ENCODE measurements at places on chromosomes 5 and 9.
A peak's percentile ranks its signal among the peaks of the same experiment; 100 is the strongest.

- DNase-seq, result no peak
These were observed 373.1 kb upstream of the WWC1 start for GRCh38 chr5:167918184-167918812.

GRCh38 chr9:100725371-100725770, 147.5 kb downstream of the CAVIN4 start:
- no peak for DNase-seq

DNA sequence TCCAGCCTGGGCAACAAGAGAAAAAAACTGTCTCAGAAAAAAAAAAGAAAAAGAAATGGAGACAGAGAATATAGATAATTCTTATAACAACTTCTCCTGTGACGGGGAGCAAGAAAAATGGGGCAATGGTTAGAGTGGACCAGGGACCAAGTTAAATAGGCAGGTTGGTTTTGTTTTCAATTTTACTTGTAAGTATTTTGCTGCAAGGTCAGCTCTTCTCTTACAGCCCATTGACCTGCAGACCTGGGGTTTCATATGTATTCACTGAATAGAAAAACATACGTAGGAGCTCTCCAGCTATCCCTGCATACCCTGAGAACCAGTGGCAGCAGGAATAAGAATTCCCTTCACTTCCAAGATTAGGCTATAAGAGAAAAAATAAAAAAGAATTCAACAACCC, 29.2 kb upstream of the IL13 start:
- no peak for DNase-seq

DNA sequence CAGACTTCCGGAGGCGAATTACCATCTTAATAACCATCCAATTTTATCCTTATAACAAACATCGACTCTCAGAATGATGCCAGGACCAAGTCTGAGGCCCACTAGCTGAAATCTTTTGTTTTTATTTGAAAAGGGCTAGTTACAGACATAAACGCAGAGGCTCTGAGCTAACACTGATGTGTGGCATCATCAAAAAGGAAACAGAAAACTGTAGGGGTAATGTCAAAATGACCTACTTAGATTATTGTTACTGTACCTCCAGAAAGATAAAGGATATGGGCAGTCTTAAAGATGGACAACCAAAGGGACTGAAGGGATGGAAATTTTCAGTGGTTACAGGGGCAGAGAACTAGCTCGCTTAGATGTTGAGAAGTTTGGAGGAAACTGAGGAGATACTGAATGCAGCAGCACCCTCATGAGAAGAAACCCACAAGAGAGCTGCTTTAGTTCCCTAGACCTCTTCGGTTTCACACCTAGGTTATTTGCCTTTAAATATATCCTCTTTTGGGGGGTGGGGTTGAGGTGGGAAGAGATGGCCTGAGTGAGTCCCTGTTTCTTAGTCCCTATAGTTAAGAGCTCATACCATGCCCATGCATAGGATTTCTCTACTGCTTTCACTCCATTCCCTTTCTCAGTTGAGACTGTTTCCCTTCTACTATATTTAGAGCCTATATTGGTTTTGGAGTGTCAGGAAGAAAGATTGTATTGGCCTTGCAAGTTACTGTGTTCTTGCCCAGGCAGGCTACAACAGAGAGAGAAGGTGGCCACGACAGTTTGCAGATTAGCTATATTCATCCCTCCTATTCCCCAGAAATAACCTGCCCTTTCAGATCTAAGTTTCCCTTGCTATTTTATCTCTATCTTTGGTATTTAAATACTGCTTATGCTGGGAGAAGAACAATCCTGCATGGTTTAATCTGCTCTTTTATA, 320.4 kb upstream of the EFNA5 start:
- no peak for DNase-seq

DNA sequence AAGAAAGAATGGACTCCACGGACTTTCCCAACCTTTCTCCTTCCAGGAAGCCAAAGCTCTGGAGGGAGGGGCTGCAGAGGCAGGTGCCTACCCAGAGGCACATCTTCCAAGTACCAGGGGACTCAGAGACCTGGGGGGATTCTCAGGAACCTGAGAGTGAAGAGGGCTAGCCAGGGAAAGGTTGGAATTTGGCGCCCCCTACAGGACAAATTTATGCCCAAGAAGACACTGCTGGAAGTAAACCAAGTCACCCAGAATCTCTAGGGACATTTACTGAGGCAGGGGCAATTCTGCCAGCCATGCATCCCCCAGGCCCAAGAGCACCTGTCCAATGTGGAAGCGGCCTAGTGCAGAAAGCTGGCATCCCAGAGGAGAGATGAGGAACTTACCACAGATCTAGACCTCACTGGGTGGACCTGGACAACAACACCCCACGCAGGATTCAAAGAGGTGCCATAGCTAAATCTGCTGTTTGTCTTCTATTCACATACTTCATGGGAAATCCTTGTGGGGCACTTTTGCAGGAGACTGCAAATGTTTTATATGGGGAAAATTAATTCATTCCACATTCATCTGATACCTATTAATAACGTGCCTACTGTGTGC, 25.9 kb upstream of the IDNK start:
- DNase-seq, result peak; percentile 23
